Progenitor cell of endocrine pancreas (in vitro differentiated cells): ENCODE measurements at places on chromosomes 7 and 10. TPM values are rescaled to one million over a fixed set of nuclear protein-coding genes. Genes with fewer than 3 reads are reported as not detected.
A peak's percentile ranks its signal among the peaks of the same experiment; 100 is the strongest.

The GTF2IRD1 gene
- 52.6 and 60.7 TPM in 2 replicates for total RNA-seq

The ANKRD16 gene
- 16.8 and 18.0 TPM in 2 replicates for total RNA-seq

The TLX1 gene
- not detected in 2 replicates for total RNA-seq

The MOSPD3 gene
- 27.1 and 27.9 TPM in 2 replicates for total RNA-seq

The WASHC2A gene
- total RNA-seq, result 40.4 and 50.5 TPM in 2 replicates

The PIK3AP1 gene
- 40.0 TPM in 2 replicates for total RNA-seq

DNA sequence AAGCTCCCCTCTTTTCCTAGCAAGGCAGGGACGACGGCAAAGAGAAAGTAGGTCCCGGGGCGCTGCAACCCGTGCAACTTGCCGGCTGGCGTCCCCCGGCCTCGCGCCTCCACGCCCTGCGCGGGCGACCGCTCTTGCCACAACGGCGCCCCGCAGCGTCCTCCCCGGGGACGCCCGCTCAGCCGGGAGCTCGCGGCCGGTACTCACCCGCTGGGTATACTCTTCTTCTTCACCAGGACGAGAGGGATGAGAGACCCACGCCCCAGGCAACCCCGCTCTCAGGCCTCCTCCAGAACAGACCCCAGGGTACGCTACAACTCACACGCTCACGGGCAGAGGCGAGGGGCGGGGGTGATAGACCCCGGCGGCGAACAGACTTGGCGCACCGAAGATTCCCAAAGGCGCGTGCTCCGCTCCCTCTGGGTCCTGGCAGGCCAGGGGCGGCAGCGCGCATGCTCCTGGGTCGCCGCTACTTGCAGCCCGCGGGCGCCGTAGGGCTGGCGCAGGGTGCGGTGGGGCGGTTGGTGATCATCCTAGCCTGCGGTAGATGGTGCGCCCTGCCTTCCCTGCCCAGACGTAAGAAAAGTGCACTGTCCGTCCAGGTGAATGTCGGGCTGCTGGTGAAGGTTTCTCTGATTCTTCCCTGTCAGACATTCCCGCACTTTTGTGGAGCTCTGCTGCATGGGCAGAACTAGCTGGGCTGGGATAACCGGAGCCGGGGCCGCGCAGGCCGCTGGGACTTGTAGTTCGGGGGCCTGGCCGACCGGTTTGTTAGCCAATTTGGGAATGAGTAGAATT is at the start of gene CC2D2B:
TSS of gene CC2D2B (plus strand) at position 520 of the 798 bp plus-strand sequence. CDS start 3,349 bp downstream, outside the sequence.
- peaks cover 7% of the 10 kb centered on the region for H3K4me1 ChIP-seq
- peaks cover 2% of the 10 kb centered on the region for H3K27me3 ChIP-seq
- H3K36me3 ChIP-seq, result peaks cover 7% of the 10 kb centered on the region
- peak within 1 kb of the TSS; percentile 84 for H3K4me3 ChIP-seq
- DNase-seq, result peak; percentile 70
- peak within 1 kb of the TSS; percentile 95 for H3K27ac ChIP-seq

DNA sequence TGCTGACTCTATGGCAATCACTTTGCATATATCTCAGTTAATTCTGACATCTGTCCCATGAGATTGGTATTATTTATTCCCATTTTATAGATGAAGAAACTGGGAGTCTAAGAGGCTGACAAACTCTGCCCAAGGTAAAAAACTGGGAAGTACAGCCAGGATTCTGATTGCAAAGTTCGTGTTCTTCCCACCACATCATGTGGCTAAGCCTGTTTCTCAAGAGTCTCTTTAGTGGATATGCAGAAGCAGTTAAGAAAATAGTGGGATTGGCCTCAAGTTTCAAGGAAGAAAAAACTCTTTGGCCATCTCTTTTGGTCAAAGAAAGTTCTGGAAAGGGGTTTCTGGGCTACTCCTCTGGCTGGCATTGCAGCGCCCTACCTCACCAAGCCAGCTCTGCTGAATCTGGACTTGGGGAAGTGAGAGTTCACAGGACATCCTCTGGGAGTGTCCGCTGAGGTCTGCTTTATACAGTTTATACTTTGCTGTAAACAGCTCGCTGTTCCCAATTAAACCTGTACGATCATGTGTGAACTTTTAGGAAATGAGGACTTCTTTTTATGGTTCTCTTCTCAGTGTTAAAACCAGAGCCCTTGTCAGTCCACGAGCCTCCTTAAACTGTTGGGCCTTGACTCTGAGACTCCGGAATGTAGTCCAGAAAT is 12.2 kb upstream of the BMPR1A start:
- no peak overlapping the region for H3K4me3 ChIP-seq
- no peaks in the 10 kb centered on the region for H3K36me3 ChIP-seq

GRCh38 chr7:127252778-127253280 is at the start of gene GRM8:
Gene GRM8, minus strand, starts transcription at chr7:127252941.
- H3K4me3 ChIP-seq, result peak within 1 kb of the TSS; percentile 82
- DNase-seq, result peak; percentile 45
- H3K4me1 ChIP-seq, result peaks cover 5% of the 10 kb centered on the region
- peak within 1 kb of the TSS; percentile 33 for H3K27ac ChIP-seq

- H3K27me3 ChIP-seq, result no peaks in the 10 kb centered on the region
- H3K36me3 ChIP-seq, result no peaks in the 10 kb centered on the region
- no peaks in the 10 kb centered on the region for H3K4me1 ChIP-seq
Measured at GRCh38 chr7:106561666-106562411, 99.1 kb downstream of the CCDC71L start.

DNA sequence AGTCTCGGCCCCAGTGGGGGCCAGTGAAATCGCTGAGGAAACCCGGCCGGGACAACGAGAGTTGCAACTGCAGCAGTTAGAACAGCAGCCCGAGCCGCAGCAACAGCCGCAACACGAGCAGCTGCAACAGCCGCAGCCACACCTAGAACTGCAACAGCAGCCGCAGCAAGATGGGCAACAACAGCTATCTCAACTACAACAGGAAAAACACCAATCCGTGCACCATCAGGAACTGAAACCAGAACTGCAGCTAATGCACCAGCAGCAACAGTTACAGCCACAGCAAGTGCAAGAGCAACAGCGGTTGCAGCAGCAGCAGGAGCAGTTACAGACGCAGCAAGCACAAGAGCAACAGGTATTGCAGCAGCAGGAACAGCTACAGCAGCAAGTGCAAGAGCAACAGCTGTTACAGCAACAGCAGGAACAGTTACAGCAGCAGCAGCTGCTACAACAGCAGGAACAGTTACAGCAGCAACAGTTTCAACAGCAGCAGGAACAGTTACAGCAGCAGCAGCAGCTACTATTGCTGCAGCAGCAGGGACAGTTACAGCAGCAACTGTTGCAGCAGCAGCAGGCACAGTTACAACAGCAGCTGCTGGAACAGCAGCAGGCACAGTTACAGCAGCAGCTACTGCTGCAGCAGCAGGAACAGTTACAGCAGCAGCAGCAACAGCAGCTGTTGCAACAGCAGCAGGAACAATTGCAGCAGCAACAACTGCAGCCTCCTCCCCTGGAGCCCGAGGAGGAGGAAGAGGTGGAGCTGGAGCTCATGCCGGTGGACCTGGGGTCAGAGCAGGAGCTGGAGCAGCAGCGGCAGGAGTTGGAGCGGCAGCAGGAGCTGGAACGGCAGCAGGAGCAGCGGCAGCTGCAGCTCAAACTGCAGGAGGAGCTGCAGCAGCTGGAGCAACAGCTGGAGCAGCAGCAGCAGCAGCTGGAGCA is 6.1 kb downstream of the ZNF853 start:
- no peak for DNase-seq
- H3K4me3 ChIP-seq, result no peak overlapping the region
- peaks cover 11% of the 10 kb centered on the region for H3K36me3 ChIP-seq
- H3K27ac ChIP-seq, result no peak overlapping the region
- H3K4me1 ChIP-seq, result no peaks in the 10 kb centered on the region

DNA sequence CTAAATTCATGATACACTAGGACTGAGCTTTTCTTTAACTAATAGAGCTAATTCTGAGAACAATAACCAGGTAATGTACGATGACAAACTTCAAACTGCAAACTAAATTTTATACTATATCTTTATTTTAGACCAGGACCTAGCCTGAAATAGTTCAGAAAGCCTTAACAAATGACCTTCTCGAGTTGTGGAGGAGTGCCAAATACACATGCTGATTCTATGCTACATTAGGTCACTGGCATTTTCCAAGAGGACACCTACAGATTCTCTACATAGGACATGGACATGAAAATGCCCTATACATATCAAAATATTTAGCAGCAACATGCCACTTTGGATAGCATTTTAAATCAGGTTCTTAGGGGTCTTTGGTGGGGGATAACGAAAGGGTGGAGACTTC is 44.0 kb upstream of the LRRTM3 start:
- H3K27me3 ChIP-seq, result no peaks in the 10 kb centered on the region
- no peak for DNase-seq
- no peaks in the 10 kb centered on the region for H3K36me3 ChIP-seq
- no peak overlapping the region for H3K27ac ChIP-seq
- no peak overlapping the region for H3K4me3 ChIP-seq
- H3K4me1 ChIP-seq, result no peaks in the 10 kb centered on the region

DNA sequence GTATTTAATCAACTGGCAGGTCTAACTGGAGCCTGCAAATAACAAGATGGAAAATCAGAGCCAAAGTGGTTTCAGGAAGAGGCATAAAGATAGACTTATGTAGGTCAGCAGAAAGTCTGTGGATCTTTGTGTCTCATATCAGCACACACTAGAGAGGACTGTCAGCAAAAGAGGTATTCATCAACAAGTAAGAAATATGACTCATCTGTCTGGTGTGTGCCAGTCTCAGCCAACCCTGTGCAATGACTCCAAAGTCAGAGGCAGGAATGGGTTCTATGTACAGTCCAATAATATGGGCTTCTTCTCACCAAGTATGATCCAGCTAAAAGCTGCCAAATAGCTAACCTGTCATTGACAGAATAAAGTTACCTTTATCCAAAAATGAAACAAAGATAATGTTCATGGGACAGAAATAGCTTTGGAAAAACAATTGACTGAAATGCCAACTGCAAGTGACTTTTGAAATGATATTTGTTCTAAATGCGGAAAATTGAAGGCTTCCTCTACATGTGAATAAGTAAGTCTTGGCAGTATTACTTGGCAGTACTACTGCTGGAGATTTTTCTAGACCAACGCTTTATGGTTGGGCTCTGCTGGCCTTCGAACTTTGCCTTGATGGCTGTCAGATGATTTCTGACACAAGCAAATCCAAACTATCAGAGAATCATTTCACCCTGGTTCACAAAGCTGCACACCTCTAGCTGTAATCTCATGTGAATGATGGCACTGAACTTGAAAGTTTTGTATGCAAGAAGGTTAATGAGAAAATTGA is 272.3 kb upstream of the SEMA3C start:
- no peaks in the 10 kb centered on the region for H3K27me3 ChIP-seq
- H3K36me3 ChIP-seq, result no peaks in the 10 kb centered on the region
- no peak overlapping the region for H3K27ac ChIP-seq

- H3K4me3 ChIP-seq, result no peak overlapping the region
- peaks cover 4% of the 10 kb centered on the region for H3K36me3 ChIP-seq
- H3K4me1 ChIP-seq, result peaks cover 3% of the 10 kb centered on the region
- no peak for DNase-seq
- H3K27ac ChIP-seq, result no peak overlapping the region
- H3K27me3 ChIP-seq, result peaks cover 29% of the 10 kb centered on the region
Measured at GRCh38 chr7:106029941-106030340, 66.9 kb downstream of the CDHR3 start.

GRCh38 chr7:2545746-2546425 is 9.4 kb downstream of the BRAT1 start:
- H3K27ac ChIP-seq, result no peak overlapping the region
- H3K36me3 ChIP-seq, result peaks cover 19% of the 10 kb centered on the region

- H3K27me3 ChIP-seq, result no peaks in the 10 kb centered on the region
- H3K27ac ChIP-seq, result no peak overlapping the region
- peaks cover 6% of the 10 kb centered on the region for H3K36me3 ChIP-seq
- no peak for DNase-seq
- H3K4me3 ChIP-seq, result no peak overlapping the region
Measured at GRCh38 chr7:57769131-57769530, 319.2 kb downstream of the ZNF716 start.

- H3K27me3 ChIP-seq, result no peaks in the 10 kb centered on the region
- DNase-seq, result no peak
- peaks cover 2% of the 10 kb centered on the region for H3K36me3 ChIP-seq
- H3K4me1 ChIP-seq, result no peaks in the 10 kb centered on the region
- no peak overlapping the region for H3K4me3 ChIP-seq
- no peak overlapping the region for H3K27ac ChIP-seq
Measured at GRCh38 chr7:106552645-106553445, 108.1 kb downstream of the CCDC71L start.

GRCh38 chr10:114518401-114519305 is 114.4 kb upstream of the AFAP1L2 start:
- DNase-seq, result no peak
- H3K4me3 ChIP-seq, result no peak overlapping the region
- H3K27ac ChIP-seq, result peak overlapping the region; percentile 85

DNA sequence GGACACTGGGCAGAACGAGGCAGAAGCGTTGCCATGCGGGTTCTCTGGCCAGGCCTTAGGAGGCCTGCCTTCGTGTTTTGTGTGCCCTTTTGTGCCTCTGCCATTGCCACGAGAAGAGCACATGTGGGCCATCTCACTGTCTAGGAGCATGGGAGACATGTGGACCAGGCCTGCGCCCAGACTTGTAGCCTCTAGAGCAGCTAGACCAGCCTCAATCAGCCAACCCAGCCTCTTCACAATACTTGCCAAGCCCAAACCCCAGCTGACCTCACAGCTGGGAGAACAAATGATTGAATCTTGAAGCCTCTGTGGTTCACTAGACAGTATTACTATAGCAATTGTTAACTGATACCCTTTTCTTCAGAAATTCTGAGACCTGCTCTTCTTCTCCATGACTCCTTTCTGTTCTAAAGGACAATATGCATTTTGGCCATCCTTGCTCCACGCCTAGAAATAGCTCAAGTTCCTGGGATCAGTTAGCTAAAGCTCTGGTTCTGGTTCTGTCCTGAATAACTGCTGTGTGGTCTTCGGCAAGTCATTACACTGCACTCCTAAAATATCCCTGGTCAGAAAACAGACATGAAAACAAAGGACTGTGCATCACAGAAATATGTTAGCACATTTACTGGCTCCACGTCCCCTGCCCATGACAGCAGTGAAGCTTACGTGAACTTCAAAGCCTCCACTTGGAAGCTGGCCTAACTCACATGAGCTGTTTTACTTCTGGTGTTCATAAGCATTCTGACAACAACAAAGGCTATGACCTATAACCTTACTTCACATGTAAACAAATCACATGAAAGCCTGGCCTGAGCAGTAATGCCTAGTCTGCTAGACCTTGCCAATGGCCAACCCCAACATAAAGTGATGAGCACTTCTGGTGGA is 72.3 kb upstream of the MKRN1 start:
- peak overlapping the region; percentile 58 for H3K27ac ChIP-seq
- H3K4me1 ChIP-seq, result peaks cover 14% of the 10 kb centered on the region
- peaks cover 7% of the 10 kb centered on the region for H3K36me3 ChIP-seq
- no peak overlapping the region for H3K4me3 ChIP-seq

DNA sequence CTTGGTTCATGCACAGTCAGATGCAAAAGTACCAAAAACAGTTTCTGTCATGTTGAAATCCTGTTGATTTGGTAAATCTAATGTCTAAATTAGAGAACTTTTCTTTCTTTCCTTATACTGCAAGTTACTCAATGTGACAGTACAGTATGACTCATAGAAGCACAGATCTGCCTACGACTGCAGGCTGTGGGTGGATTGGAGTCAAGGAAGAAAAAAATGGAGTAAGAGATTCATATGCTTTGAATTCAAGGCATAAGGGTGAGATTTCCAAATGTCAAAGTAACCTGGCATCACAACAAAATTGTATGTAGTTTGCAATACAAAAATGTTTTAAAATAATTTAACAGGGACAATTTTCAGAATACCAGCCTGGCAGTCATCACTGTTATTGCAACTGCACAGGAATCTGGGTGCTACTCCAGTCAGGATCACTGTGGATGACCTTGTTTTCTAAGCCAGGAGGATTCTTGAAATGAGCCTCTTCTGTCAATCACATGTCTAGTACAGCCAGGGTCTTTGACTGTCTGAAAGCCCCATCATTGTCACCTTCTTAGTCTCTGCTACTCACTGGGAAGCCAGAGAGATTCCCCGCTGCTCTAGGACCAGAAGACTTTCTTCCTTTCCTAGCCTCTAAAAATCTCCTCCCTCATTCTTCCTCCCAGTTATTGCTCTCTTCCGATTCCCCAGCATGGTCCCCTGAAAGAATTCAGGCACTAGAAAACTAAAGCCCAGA is 83.6 kb downstream of the CD36 start:
- H3K4me1 ChIP-seq, result peaks cover 26% of the 10 kb centered on the region
- H3K4me3 ChIP-seq, result no peak overlapping the region
- no peaks in the 10 kb centered on the region for H3K27me3 ChIP-seq
